Heart left ventricle (tissue), 16 donors: ENCODE measurements at places on chromosomes 11 and 22.
A peak's percentile ranks its signal among the peaks of the same experiment; 100 is the strongest.

GRCh38 chr22:20080776-20081654 lies 974 bp downstream of the DGCR8 start:
- no peak for DNase-seq
- peaks cover 20% of the 10 kb centered on the region for H3K4me1 ChIP-seq
- H3K27me3 ChIP-seq: no peaks in the 10 kb centered on the region
- H3K4me3 ChIP-seq: peak overlapping the region; percentile 87
- H3K36me3 ChIP-seq: peaks cover 8% of the 10 kb centered on the region

DNA sequence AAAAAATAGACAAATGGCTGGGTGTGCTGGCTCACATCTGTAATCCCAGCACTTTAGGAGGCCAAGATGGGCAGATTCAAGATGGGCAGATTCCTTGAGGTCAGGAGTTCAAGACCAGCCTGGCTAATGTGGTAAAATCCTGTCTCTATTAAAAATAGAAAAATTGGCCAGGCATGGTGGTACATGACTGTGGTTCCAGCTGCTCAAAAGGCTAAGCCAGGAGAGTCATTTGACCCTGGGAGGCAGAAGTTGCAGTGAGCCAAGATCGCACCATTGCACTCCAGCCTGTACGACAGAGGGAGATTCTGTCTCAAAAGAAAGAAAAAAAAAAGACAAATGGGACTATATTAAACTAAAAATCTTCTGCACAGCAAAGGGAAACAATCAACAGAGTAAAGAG lies 55.4 kb downstream of the USP35 start:
- H3K27me3 ChIP-seq: no peaks in the 10 kb centered on the region
- H3K4me3 ChIP-seq: no peak overlapping the region
- H3K4me1 ChIP-seq: peaks cover 4% of the 10 kb centered on the region
- DNase-seq: no peak
- H3K27ac ChIP-seq: peak overlapping the region; percentile 31

DNA sequence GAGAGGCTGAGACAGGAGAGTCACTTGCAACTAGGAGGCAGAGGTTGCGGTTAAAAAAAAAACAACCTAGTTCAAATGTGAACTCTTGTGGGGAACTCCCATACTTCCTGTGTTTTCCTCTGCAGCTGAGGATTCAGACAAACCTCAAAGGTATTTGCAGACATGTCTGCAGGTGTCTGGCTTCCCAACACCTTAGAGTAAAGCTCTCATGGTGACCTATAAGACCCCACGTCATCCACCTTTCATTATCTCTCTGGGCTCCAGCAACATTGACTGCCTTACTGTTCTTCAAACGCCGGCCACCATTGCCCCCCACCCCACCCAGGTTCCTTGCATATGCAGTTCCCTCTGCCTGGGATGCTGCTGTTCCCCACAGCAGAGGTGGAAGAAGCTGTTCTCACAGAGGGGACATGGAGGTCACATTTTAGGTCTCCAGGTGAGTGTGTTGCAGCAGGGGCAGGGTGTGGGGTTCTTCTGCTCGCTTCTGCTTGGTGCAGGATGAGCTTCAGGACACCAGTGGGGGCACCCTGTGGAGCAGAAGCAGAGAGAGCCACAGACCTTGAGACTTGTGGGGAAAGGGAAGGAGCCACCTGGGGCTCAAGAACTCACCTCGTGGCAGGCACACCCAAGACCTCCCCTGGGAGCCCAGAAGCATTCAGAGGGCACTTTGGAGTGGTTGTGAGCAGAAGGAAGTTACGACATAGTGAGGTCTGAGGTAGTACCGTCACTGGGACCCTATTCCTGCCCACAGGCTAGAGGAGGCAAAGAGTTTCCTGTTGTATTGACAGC lies 203.2 kb downstream of the CSNK2A3 start:
- no peaks in the 10 kb centered on the region for H3K36me3 ChIP-seq
- H3K4me3 ChIP-seq: no peak overlapping the region
- H3K27ac ChIP-seq: no peak overlapping the region
- DNase-seq: no peak
- H3K4me1 ChIP-seq: no peaks in the 10 kb centered on the region

DNA sequence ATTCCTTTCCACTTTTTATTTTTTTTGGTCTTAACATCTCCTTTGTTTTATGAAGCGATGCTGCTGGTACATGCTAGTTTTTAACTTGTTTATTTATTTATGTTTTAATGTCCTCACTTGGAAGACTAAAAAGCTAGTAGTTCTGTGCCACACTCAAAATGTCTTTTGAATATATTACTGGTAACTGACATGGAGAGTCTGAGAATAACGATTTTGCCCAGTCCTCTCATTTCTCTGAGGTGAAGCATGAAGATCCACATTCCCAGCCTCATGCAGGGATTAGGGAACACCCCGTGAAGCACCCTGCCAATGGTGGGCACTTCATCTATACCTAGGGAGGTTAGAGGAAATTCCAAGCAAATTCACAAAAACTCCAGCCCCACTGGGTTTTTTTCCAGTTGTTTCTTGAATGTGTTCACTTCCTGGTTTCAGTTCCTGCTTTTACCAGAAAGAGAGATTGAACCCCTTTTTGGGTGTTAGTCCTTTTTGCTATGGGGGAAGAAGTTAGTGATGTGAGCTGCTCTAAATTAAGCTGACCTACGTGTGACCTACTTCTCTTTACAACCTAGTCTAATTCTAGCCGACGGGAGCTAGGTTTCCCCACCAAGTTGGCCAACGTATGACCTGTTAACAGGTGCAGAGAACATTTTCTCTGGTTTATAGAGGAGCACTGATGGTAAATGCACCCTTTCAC lies 106.1 kb downstream of the SLC1A2 start:
- H3K4me3 ChIP-seq: no peak overlapping the region
- DNase-seq: no peak
- peaks cover 50% of the 10 kb centered on the region for H3K4me1 ChIP-seq
- H3K27me3 ChIP-seq: no peaks in the 10 kb centered on the region

GRCh38 chr11:16678466-16679116 lies 59.9 kb upstream of the C11orf58 start:
- no peaks in the 10 kb centered on the region for H3K36me3 ChIP-seq
- H3K27me3 ChIP-seq: no peaks in the 10 kb centered on the region
- H3K27ac ChIP-seq: no peak overlapping the region
- H3K4me3 ChIP-seq: no peak overlapping the region
- H3K4me1 ChIP-seq: no peaks in the 10 kb centered on the region

DNA sequence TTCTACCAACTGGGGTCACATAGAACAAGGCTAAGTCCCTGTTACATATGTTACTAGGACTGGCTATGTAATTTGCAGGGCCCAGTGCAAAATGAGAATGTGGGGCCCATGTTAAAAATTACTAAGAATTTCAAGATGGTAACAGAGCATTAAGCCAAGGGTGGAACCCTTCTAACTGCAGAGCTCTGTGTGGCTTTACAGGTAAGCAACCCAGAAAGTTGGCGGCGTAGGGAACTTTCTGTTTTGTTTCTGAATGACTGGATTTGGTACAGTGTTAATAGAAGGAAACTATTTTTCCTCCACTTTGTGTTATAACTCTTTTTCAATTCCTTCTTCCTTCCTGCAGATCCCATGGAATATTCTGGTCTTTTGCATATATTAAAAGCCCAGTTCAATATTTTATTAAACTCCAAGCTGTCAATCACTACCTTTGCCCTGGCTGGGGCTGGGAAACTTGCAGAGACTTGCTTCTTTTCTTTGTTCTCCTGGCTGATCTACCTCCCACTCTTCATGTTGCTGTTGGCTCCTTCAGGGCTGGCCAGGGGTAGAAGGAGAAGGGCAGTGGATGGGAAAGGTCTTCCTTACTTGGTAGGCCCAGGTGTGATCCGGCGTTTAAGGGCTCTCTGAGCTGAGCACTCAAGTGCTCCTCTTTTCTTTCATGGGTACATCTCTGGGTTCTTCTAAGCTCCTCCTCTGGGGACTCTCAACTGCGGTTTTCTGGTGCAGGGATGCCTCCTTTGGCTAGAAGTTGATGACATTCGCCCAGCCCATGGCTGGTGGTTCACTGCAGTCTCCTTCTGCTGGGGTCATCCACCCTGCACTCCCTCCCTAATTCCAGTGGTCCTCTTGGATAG lies 67.7 kb downstream of the SNX19 start:
- no peaks in the 10 kb centered on the region for H3K27me3 ChIP-seq
- H3K4me3 ChIP-seq: no peak overlapping the region
- no peaks in the 10 kb centered on the region for H3K4me1 ChIP-seq
- DNase-seq: no peak
